ENCODE measurements at places on chromosomes 12 and 14. TPM values are rescaled to one million over a fixed set of nuclear protein-coding genes. Genes with fewer than 3 reads are reported as not detected.

The ZDHHC22 gene
- 0.87 TPM for polyA plus RNA-seq

The CYP27B1 gene
- polyA plus RNA-seq: 0.86 TPM

The COCH gene
- polyA plus RNA-seq: 6.9 TPM

The PTPRQ gene
- 0.90 TPM for polyA plus RNA-seq

The KRT82 gene
- polyA plus RNA-seq: not detected

The DACT1 gene
- polyA plus RNA-seq: 23.3 TPM

The REP15 gene
- polyA plus RNA-seq: 0.90 TPM

The KCNJ8 gene
- 35.0 TPM for polyA plus RNA-seq

The PGF gene
- polyA plus RNA-seq: 43.2 TPM

The KIF26A gene
- 7.2 TPM for polyA plus RNA-seq

The IFI27 gene
- polyA plus RNA-seq: 2.4 TPM

The MUCL1 gene
- polyA plus RNA-seq: not detected

The SLC39A2 gene
- not detected for polyA plus RNA-seq

The CLEC12A gene
- polyA plus RNA-seq: 0.22 TPM

The KLHL33 gene
- 1.1 TPM for polyA plus RNA-seq

The NKX2-1 gene
- polyA plus RNA-seq: not detected

The TMEM233 gene
- 6.4 TPM for polyA plus RNA-seq

The TAS2R8 gene
- polyA plus RNA-seq: not detected

The PIWIL1 gene
- 0.08 TPM for polyA plus RNA-seq
